ENCODE measurements at places on chromosomes 2 and 18.

GRCh38 chr2:234751275-234751973, 200.4 kb upstream of the SH3BP4 start:
- no peak for DNase-seq

DNA sequence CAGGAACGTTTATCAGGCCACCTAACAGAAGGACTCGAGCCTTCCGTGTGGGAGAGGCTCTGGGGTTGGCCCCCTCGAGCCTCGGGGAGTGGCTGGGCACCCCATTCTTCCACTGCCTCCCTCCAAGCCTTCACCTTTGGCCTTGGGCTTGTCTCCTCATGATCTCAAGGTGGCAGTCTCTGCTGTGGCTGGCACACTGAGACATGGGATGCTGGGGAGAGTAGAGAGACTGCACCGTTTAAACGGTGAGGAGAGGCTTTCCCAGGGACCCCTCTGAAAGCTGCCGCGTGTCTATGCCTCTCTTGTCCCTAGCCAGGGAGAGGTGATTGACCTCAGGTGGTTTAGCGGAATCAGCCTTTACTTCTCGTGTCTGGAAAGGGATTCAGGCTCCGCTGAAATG, 71.0 kb downstream of the DCDC2C start:
- no peak for DNase-seq

DNA sequence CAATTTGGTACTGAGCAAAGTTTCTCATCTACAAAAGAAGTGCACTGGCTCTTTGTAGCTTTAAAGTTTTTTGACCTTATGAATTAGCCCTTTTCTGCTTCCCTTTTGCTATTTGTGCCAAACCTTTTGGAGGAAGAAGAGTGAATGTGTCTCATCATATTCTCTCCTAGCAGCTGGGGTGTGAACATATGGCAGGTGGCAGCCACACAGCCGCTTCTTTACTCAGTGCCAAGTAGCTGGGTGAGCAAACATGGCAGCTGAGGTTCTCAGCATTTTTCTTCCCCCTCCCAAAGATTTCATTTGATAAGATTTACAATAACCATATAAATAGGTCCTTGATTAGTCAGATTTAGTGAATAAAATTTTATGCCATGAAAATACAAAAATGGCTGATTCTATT, 46.7 kb upstream of the STK17B start:
- DNase-seq, result no peak

GRCh38 chr2:170798996-170799395, 17.7 kb upstream of the GAD1 start:
- DNase-seq, result no peak

DNA sequence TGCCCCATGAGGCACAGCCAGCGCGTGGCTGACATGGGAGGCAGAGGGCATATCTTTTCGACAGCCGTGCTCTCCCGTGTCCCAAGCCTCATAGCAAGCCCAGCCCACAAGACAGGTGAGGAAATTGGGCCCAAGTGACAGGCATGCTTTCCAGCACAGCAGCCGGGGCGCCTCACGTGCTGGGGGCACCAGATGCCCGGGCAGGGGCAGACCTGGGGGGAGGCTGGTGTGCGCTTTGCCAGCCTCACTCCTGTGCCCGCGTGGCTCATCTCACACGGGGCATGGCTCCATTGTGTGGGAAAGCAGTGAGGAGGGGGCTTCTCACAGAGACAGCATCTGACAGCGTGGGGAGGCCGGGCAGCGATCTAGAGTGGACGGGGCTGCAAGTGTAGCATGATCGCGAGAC, 93.2 kb downstream of the USP40 start:
- no peak for DNase-seq

DNA sequence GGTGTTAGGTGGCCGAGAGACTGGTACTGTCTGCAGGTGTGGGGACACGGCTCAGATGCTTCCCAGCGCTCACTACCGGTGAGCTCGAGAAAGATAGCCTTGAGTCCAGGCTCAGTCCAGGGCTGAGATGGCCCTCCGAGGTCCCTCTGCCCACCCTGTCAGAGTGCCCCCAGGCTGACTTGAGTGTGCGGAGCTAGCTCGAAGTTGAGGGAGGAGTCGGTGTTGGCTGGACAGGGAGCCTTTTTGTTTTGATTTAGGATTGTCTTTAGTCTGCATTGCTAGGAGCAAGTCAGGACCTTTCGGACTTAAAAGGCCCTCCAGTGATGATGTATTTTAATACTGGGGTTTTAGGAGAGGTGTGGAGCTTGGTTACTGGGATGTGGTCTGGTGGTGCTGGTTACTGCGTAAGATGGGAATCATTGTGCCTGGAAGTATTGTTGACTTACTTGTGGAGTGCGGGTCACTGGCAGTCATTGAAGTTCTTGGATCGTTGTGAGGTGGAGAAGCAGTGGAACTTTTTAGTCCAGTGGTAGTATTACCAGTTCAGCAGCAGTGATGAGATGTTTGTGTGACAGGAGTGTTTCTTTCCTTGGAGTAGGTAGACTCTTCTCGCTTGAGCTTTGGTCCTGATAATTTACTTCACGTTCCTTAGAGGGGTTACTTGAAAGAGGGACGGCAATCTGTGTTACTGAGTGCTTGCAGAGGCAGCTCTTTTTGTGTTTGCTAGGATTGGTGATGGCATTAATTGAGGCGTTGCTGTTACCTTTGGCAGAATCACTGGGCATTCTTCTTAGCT, 633 bp downstream of the KIAA1328 start:
- DNase-seq, result no peak

- no peak for DNase-seq
Observed at GRCh38 chr18:9517869-9518268, 42.6 kb downstream of the RALBP1 start.

DNA sequence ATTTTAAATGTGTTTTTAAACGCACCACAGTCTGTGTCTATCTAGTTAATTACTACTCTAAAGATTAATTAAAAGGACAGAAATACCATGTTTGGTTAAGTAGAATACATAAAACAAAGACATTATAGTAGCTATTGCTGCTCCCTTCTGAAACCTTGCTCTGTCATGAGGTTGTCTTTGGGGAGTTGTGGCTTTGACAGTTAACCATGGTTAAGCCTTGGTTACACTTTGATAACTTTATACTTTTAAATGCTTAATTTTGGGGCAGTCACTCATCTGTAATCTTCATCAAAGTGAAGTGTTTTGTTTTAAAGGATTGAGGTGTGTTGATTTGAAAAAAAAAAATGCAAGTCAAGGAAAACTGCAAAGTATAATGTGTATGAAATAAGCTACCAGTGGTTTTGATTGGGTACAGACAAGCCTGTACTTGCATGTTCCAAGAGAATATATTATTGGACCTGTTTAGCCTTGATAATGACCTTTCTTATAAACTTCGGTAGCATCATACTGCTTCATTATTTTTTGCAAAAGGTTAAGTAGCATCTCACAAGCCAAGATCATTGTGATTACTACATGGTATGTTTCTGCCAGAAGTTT, 29.8 kb upstream of the TBR1 start:
- DNase-seq, result no peak

DNA sequence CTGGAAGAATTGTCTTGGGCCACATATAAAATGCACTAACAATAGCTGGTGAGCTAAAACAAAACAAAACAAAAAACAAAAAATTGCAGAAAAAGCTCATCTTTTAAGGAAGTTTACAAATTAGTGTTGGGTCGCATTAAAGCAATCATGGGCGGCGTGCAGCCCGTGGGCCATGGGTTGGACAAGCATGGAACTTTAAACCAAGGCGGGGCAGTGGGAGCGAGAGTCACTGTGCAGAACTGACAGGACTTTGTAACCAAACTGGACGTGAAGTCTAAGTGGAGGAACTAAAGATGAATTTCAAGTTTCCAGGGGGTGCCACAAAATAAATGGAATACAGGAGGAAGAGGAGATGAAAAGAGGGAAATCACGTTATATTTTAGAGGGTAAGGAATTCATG, 80.7 kb downstream of the PSMG2 start:
- DNase-seq, result no peak

GRCh38 chr18:55319459-55320193, 268.4 kb downstream of the TCF4 start:
- no peak for DNase-seq

DNA sequence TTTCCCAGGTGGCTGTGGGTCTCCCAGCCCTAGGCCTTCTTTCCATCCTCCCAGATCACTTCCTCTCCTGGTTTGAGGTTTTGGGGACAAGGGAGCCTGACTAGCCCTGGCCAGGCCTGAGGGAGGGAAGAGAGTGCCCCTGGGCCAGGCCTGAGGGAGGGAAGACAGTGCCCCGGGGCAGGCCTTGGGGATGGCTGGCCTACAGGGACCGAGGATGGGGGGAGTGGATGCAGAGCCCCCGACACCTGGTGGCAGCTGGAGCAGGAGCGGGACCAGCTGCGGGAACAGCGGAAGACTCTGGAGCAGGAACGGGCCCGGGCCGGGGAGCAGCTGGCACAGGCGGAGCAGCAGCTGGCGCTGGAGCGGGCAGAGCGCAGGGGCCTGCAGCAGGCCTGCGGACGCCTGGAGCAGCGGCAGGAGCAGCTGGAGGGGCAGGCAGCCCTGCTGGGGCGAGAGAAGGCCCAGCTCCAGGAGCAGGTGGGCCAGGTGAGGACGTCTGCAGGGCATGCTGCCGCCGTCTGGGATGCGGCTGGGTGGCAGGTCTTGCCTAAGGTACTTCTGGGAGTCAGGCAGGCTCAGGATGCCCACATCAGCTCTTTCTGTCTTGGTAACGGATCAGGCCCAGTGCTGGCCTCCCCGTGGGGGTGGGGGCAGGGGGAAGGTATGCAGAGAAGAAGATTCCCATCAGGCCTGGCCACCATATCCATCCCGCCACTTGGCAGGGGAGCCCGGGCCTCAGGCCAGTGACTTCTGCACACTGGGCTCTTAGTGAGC, 29.2 kb downstream of the CROCC2 start:
- no peak for DNase-seq

- DNase-seq, result no peak
Observed at GRCh38 chr2:45908316-45909170, 257.1 kb downstream of the PRKCE start.

- DNase-seq, result no peak
Observed at GRCh38 chr18:36635414-36636096, 193.2 kb downstream of the TPGS2 start.

DNA sequence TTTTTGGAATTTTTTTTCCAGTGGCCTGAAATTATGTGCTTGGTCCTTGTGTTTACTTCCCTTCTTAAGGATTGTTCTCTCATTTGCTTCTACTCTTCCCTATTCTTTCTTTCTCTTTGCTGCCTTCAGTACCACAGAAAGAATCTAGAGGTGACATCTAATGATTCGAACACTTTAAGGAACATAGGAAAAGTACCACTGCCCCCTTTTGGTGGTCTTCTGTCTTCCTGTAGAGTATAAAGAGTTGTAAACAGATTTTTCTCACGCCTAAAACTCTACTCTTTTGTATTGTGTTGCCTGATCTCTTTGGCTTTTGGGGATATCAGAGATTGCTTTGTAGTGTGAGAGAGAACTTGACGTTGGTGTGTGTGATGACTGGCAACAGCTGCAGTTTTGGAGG, 7.0 kb upstream of the SCTR start:
- no peak for DNase-seq

DNA sequence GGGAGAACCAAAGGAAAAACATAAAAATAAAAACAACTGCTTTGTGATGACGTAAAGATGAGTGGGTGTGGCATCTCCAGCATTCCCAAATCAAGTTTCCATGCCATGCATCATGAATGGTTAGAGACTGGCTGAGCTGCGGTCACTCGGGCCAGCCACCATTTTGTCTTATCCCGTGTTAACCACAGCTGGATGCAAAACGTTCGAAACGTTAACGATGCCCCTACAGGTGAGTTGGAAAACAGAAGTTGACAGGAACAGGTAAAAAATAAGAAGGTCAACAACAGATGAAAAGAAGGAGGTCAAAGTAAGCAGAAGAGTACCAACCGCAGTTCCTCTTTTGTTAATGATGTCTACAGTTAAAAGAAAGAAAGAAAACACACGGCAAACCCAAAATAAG, 411.1 kb downstream of the NRXN1 start:
- no peak for DNase-seq

- DNase-seq, result no peak
Observed at GRCh38 chr2:134586326-134586965, 132.4 kb downstream of the TMEM163 start.

DNA sequence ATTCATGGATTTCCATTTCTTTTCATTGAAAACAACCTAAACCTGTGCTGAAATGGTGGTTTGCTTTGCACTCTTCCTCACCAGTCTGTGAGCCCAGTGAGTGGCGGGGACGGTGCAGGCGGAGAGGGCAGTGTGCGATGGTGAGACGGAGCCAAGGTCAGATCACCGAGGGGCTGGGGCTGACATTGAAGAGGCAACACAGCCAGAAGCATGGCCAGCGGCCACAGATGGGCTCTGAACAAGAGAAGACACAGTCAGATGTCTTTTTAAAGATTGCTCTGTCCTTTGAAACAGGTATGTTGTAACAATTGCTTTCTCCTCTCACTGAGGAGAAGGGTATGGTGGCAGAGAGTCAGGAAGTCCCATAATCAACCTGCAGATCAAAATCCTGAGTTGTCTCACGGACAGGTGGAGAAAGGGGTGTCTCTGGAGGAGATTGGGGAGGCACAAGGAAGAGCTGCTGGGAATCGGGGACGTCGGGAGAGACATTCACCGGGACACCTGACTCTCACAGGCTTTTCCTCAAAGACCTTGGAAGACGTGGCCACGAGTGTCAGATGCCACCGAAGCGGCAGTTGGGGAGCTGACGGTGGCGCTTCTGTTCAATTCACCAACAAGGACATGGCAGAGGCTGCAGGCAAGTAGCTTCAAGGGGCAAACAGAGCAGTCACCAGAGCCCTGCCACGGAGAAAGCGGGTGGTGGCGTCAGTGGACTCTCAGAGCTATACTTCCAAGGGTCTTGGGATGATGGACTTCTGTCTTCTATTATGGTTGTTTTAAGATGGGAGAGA, 12.1 kb upstream of the ZNF516 start:
- DNase-seq, result no peak

DNA sequence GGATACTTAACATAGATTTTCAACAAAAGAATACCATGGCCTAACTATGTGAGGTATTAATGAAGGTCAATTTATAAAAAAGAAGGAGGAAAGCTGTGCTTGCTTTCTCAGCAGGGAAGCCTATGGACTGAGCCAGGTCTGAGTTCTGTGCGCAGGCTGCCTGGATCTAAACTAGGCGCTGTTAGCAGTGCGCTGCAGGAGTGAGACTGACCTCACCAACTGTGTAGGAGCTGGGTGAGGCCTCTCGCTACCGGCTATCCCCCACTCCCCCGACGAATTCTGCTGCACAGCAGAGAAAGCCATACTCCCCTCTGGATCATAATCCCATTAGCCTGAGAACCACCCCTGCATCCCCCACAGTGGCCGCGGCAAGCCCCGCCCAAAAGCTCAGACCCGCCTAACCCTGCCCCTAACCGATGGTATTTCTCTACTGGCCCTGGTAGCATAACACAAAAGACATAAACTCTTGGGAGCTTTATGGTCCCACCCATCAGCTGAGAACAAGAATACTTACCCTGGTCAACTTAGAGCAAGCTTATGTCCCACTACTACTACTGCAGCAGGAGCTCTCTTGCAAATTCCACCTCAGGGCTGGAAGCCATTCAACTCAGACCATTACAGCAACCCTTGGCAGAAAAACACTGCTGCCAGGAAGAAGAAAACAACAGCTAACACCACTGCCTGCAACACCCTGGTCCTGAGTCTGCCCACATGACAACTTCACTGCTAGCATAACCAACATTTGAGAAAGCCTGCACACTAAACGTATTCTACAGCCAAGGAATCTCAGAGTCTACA, 28.0 kb downstream of the SULT1C2 start:
- no peak for DNase-seq

Measured in neuronal stem cell (in vitro differentiated cells).